ENCODE measurements at places on chromosomes 11 and 22.

- peak; percentile 74 for DNase-seq
Observed at GRCh38 chr22:39173787-39174497, 21.5 kb upstream of the CBX7 start.

- DNase-seq: no peak
Observed at GRCh38 chr11:63508009-63508408, 2.1 kb downstream of the LGALS12 start.

- DNase-seq: no peak
Observed at GRCh38 chr11:31987118-31988005, 103.5 kb upstream of the RCN1 start.

DNA sequence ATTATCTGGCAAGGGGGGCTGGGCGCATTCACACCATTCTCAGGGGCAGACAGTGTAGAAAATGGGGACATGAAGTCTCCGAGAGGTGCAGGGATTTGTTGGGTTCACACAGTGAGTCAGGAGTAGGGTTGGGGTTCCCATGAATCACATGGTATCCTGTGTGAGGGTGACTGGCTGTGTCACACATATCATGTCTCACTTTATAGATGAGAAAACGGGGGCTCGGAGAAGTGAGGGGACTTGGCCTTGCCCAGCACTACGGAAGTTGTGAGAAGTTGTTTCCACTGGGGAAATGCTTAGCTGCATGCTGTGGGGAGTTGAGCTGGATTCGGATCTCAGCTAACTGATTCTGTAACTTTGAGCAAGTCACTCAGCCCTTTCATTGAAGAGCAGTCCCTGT, 4.2 kb downstream of the GAL3ST3 start:
- DNase-seq: no peak

DNA sequence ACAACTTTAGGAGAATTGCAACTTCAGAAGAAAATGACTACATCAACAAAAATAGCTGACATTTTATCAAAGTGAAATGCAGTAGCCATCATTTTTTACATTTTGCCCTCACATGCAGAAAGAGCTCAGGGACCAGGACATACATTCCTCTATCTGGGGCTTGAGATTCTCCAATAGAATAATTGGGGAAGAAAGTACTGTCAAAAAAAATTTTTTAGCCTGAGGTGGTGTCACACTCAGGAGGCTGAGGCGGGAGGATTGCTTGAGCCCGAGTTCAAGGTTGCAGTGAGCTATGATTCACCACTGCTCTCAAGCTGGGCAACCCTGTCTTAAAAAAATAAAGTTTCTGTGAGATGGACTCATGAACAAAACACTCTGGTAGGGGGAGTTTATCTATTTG, 32.2 kb upstream of the DEPDC7 start:
- no peak for DNase-seq

DNA sequence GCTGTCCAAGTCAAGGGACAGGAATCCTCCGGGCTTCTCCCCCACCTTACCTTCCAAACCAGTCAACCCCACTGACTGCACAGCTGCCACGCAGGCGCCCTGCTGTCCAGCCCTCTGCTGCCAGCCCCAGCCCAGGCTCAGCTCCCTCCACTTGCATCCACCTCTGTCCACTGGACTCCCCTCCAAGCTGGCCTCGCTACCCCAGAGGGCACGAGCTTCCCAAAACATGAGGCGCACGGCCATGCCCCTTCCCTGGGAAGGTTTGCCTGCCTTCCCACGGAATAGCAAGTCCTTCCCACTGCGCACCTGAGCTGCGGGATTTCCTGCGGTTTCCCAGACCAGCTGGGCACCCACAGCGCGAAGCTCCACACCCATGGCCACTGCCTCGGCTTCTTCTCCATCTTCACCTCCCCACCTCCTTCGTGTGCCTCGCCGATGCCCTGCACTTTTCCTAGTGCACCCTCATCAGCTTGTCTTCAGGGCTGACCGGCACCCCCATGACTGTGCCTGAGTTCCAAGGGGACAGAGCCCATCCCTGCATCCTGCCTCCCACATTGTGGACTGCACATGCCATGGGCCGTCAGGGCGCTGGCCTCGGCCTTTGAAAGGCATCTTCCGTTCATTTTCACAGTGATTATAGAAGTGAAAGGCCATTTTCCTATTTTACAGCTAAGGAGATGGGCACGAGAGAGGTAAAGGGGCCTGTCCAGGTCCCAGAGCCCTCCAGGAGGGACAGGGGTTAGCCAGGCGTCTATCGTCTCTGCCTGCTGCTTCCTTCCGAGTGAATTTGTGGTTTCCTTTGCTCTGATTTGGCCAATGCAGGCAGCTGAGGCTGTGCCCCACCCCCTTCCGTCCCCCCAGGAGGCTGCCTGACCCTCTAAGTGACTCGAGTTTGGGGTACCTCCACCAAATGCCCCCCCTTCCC, 16.4 kb downstream of the IFITM10 start:
- DNase-seq: no peak

DNA sequence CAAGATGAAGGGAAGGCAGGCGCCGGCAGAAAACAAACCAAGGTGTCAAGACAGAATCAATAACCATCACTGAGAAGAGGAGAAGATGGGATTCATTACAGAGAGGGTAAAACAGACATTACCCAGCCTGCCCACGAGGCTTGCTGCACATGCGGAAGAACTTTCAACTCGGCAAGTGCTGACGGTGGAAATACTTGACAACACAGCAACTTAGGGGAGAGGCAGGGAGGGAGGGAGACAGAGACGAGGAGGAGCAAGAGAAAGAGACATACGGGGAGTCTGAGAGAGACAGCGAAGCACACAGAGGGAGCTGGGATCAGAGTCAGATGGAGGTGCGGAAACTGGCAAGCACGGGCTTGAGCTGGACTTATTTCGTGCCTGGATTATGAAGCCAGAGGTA, 129.3 kb upstream of the NECTIN1 start:
- no peak for DNase-seq

GRCh38 chr11:120306519-120307242, 18.4 kb upstream of the TLCD5 start:
- no peak for DNase-seq

DNA sequence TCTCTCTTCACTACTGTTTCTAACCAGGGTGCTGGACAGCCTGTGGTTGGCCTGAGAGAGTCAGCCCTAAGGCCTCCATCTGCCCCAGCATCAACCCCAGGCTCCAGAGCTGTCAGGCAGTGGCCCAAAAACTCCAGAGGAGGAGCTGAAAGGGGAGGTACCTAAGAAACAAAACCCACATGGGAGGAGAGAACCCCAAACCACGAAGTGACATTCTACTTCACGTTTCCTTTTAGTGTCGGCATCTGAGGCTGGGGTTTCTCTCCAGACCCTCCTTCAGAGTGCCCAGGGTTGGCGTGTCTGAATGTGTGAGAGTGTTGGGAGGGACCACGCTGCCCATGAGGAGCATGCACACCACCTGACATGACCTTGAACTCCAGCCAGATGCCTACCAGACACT, 69.8 kb upstream of the NNMT start:
- DNase-seq: no peak

GRCh38 chr22:21025763-21026755, 6.3 kb downstream of the SLC7A4 start:
- DNase-seq: no peak

DNA sequence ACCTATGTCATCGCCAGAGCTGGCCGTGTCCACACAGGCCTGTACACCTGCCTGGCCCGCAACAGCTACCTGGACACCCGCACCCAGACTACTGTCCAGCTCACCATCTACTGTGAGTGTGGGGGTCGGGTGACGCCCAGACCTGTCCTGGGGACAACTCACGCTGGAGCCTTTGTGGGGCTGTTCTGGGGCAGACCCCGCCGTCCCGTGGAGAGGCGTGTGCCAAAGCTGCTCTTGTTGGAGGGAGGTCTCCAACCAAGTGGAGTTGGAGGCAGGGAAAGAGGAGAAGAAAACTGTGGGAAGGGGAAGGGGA, 4.3 kb downstream of the VSIG10L2 start:
- no peak for DNase-seq

DNA sequence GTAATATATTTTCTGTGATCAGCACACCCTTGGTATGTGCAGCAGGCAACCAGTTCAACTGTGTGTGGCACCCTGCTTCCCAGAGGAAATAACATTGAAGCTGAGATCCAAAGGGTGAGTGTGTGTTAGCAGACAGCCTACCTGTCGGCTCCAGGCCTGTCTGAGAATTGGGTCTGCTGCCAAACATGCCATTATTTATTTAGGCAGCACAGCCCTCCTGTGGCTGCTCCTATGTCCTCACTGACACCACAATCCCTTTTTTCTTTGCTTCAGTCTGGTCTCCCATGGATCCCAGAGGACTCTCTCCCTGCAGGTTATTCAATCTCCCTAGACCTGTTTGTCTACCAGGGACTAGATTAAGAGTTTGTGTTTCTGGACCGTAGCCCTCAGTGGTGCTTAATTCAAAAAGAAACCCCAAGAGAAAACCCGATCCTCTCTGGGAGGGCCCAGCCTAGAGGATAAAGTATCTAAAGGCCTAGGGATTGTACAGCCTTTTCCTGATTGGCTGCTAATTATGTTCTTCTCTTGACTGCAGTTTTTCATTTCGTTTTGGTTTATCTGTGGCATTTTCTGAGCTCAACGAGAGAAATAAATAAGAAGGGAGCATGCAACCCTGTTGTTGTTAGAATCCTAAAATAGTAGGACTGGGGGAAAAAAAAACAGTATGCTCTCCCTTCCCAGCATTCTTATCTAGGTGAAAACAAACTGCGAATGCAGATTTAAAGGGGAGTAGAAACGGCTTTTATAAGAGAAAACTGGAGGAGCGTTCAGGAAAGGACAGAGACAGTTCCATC, 24.1 kb downstream of the KCNE3 start:
- no peak for DNase-seq

- DNase-seq: no peak
Observed at GRCh38 chr11:14813516-14813915, 78.5 kb downstream of the CYP2R1 start.

- DNase-seq: no peak
Observed at GRCh38 chr11:45961751-45962240, 39.3 kb downstream of the LARGE2 start.

- DNase-seq: no peak
Observed at GRCh38 chr11:78044706-78045105, 19.0 kb upstream of the THRSP start.

DNA sequence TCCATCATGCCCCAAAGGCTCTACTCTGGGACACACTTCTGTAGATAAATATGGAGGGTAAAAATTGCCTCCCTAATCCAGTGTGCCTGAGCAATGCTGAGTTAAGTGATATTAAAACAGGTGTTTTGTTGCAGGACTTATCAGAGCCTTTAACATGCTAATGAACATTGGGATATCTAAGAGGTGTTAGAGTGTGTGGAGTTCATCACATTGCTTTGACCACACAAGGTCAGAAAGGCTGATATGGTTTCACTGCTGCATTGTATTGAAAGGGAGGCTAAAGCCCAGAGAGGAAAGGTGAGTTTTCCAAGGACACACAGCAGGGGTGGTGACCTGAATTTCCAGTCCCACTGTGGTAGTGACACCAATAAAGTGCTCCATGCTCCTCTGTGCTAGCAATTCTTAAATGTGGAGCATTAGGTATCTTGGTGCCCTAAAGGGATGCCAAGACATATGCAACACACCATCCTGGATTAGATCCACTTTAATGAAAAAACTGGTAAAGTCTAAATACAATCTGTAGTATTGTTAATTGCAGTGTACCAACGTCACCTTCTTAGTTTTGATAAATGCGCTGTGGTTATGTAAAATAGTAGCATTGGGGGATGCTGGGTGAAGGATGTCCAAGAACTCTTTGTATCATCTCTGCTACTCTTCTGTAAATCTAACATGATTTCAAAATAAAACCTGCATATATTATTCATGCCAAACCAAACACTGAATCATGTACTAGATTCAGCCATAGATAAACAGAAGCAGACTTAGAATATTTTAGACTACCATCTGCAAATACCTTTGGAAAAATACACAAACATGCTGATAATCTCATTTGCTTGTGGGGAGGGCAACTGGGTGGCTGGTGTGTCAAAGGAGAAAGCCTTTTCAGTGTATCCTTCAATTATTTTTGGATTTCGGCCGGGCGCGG, 45.8 kb downstream of the MIAT start:
- no peak for DNase-seq

DNA sequence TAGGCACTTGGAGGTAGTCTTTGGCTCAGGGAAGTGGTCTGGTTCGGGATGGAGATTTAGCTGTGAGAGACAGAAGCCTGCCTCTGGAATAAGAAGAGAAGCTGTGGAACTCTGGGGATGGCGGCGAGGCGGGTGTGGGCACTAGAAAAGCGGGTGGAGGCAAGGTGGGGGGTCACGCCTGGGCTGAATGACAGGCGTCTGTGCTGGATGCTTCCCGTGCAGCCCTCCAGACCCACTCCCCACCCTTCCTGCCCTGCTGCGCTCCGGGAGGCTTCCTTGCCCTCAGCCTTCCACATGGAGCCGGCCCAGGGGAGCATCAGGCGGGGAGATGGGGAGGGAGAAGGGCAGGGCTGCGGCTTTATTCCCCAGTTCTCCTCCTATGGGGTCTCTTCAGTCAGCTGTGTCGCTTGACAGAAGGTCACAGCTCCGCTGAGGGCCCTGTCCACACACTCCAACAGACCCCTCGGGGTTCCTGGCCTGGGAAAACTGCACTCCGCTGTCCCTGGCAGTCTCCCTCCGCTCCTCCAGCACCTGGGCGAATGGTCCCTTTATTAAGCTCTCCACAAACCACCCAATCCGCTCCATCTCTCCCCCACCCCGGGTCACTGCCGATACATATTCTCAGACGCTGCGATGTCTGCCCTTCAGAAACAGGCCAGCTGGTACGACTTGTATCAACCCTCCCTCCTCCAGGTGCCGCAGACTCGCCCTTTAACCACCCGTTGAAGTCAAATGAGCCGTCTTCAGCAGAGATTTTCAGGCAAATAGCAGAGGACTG, 6.2 kb downstream of the DNAJB13 start:
- no peak for DNase-seq
